ENCODE measurements at places on chromosomes 16 and 17.
A peak's percentile ranks its signal among the peaks of the same experiment; 100 is the strongest.

GRCh38 chr16:2785101-2785991 is 2.0 kb downstream of the PRSS33 start:
- no peak for DNase-seq

GRCh38 chr17:74972107-74972972 is at the start of gene HID1:
HID1 (minus strand) TSS chr17:74972759; CDS start chr17:74972656, 103 bp downstream.
- DNase-seq, result peak; percentile 84

DNA sequence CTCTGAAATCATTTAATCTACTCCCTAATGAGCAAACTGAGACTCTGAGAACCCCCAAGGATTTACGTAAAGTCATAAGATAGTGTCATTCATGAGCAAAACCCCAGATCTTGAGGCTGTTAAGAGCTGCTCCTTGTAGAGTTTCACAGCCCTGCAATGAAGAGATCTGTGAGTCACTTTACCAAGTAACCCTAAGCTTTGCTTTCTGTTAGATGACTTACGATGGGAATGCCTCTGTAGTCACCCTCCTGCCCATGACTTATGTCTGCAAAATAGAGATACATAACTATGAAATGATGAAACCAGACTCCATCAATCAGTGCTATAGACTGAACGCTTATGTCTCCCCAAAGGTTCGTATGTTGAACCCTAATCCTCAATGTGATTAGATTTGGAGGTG is 117.7 kb downstream of the HS3ST3A1 start:
- no peak for DNase-seq

GRCh38 chr16:84570739-84571403 is 47.0 kb downstream of the COTL1 start:
- no peak for DNase-seq

- no peak for DNase-seq
Observed at GRCh38 chr17:9470171-9470570, 105.4 kb downstream of the STX8 start.

- DNase-seq, result no peak
Observed at GRCh38 chr16:89334988-89335802, 117.7 kb downstream of the ZNF778 start.

DNA sequence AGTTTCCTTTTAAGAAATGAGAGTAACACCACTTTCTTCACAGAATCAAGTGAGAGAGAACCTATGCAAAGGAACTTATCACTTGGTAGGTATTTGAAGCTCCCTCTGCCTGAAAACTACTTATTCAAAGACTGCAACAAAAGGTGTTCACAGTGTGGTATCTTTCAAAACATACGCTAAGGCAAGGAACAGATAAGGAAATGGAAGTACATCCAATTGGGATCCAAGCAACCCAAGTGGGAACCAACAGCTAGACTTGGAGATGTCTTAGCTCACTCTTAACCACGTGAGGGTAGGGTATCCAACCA is 431 bp upstream of the PPM1E start:
- no peak for DNase-seq

All from Ammon's horn (tissue), 1 donor.